ENCODE measurements at places on chromosomes 2 and 18. TPM values are rescaled to one million over a fixed set of nuclear protein-coding genes. Genes with fewer than 3 reads are reported as not detected.

DNA sequence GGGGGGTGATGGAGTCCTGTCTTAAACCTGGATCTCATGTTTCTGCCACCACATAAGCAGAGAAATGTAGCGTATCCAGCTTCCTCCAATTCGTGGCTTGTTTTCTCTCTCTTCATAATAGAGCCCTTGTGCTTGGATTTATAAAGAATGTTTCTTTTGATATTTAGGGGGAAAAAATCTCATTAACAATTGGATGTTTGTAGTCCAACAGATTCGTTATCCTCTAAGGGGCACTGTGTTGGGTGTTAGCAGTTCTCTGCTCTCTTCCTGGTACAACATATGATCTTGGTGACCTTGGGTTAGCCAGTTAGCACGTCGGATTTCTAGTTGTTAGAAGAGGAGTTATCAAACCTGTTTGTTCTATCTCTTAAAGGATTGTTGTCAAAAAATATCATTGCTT lies 127.8 kb downstream of the FMNL2 start:
- no peak for DNase-seq

DNA sequence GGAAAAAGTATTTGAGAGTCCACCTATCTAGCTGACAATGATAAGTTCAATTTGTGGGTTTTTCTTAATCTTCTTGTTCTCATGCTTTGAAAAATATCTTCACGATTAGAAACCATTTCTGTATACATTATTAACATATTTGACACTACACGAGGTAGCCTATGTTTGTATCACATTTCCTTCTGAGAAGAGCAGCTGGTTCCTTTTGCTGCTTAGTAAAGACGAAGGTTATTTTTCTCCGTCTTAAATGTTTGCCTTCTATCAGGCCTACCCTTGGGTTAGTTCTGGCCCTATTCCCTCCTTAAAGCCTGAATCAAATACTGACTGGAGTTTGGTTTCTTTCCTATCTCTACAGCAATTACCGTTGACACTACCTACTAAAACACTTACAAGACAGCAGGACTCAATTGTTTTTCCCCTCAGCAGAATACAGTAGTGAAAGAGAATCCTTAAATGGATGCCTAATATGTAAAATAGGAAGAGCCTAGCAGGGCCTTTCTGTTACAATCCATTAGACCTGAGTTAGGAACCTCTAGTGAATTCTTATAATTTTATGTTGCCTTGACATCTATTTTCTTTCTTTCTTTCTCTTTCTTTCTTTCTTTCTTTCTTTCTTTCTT lies 790.4 kb downstream of the EPHA4 start:
- DNase-seq, result no peak

DNA sequence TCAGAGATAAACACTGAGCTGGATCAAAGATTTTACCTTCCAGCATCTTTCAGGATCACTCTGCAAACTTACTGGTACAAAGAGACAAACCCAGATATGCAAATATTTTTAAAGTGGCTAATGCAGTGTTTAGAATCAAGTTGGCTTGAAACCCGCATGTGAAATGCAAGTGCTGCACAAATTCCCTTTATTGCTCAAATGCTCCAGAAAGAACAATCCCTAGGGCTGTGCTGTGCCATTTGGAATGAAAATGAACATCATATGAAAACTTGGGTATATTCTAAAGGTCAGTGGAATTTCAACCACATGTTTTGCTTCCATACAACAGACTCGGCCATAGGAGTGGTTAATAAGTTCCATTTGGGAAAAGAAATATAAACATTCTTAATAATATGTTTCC lies 139.1 kb downstream of the VWC2L start:
- no peak for DNase-seq

- DNase-seq, result no peak
Measured at GRCh38 chr18:41513438-41513837, 441.6 kb upstream of the PIK3C3 start.

- no peak for DNase-seq
Measured at GRCh38 chr2:241020629-241021190, 22.3 kb downstream of the SNED1 start.

- no peak for DNase-seq
Measured at GRCh38 chr18:49656073-49656692, 94.3 kb downstream of the LIPG start.

DNA sequence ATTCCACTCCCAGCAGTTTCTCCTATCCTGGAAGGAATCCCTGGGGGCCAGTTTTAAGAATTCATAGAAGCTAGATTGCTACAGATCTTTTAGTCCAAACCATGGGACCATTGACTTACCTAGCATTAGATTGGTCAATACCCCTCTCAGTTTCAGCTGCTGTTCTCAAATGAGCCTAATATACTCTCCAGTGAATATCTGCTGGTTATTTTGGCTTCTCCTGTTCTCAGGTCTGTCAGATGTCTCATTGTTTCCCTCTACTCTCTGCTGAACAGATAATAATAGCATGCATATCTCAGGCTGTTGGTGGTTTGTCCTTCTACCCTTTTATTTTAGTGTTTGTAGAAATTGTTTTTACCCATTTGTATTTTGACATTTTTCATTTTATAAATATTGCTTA lies 99.5 kb downstream of the FHOD3 start:
- no peak for DNase-seq

- DNase-seq, result no peak
Measured at GRCh38 chr2:156896294-156896693, 361.2 kb upstream of the GALNT5 start.

DNA sequence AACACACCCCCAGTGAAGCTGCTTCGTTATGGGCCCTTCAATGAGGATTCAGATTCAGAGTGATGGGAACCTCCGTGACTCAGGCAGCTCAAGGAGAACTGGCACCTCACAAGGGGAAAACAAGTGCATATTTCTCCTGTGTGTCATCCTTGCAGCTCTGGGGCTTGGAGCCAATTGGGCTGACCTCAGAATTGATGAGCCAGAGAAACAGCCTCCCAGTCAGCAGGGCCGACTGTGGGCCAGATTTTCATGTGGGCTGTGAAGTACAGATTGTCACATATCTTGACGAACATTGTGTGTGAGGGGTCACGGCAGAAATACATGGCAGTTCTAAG lies 189.6 kb upstream of the SP5 start:
- DNase-seq, result no peak

DNA sequence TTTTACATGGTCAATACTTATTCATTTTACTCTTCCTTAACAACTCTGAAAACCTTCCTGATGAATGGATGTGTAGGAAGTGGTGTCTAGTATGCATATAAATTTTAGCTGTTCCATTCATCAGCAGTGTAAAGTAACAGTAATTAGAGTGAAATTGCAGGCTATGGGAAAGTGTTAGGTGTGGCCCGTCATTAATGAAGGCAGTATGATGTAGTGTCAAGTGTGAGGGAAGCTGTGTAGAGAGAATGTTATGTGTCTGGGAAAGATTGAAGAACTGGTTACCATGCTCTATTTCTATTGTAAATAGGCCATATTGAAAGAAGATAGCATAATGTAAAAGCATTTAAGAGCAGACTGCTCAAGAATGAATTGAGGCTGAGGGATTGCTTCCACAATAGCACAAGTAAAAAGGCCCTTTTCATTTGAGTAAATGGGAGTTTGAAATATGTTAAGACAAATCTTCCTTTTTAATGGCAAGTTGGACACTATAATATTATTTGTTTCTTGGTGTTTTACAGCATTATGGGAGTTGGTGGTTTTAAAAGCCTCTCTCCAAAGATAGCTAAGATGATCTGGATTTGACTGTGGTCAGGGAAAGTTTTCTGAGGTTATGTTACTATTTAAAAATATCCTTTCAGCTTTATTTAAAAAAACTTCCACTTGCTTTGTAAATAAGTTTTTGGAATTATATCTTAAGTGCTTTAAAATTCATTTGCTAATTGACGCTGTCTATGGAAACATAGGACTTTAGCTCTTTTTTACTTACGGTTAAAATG lies 401.0 kb upstream of the ZEB2 start:
- DNase-seq, result no peak

DNA sequence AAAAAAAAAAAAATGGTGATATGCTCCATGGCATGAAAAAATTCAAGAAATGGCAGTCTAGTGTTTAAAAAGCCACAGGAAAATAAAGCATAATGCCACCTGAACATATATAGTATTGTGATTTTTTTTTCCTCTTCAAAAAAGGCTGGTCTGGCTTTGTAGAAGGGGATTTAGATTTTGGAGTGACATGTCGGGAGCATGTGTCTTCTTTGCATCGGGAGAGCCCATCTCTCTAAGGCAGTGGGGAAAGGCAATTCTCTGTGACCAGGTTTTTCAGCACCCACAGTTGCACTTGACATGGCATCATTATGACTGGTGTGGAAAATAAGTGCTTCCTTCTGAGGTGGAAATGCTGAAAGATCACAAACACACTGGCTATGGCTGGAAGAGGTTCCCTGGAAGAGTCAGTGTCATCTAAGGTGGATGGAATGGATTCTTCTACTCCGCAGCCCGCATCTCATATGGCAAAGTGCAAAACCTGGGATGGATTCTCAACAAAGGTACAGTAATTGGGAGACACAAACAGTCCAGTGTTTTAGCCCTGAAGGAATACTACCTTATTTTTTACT lies 172.5 kb downstream of the AGAP1 start:
- DNase-seq, result no peak

DNA sequence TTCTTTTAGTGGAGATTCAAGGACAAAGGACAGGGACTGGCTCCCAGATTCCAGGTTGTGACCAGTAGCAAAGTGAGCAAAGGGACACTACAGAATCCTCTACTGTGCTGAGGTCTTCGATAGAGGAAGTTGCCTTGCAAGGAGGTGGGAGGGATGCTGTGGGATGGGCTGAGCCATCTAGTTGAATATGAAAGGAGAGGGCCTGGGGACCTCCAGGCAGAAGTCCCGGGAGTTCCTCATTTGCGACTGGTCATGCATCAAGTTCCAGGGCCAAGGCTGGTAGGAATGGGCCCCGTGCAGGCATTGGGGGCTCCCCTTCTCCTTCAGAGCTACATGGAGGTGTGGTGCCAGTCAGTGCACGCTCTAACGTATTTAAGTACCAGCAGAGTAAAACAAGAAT lies 12.6 kb upstream of the PROM2 start:
- no peak for DNase-seq

DNA sequence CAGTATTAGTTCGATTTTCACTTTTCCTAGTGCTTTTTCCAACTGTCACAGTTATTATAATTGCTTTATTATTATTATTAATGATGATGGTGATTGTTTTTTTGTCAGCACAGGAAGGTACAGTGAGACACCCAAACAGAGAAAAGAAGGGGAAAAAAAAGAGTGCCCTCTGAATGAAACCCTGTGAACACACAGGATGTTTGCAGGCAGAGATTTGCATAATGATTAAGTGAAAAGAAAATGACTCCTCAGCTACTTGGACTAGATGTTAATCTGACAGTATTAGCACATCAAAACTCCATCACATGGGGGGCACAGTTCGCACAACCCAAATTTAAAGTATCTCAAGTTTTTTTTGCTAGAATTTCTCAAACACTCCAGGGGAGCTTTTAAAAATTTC lies 32.9 kb downstream of the ADD2 start:
- no peak for DNase-seq

- DNase-seq, result no peak
Measured at GRCh38 chr2:179898873-179899272, 37.5 kb upstream of the ZNF385B start.

GRCh38 chr2:207162316-207162715 lies 3.4 kb downstream of the KLF7 start:
- no peak for DNase-seq

DNA sequence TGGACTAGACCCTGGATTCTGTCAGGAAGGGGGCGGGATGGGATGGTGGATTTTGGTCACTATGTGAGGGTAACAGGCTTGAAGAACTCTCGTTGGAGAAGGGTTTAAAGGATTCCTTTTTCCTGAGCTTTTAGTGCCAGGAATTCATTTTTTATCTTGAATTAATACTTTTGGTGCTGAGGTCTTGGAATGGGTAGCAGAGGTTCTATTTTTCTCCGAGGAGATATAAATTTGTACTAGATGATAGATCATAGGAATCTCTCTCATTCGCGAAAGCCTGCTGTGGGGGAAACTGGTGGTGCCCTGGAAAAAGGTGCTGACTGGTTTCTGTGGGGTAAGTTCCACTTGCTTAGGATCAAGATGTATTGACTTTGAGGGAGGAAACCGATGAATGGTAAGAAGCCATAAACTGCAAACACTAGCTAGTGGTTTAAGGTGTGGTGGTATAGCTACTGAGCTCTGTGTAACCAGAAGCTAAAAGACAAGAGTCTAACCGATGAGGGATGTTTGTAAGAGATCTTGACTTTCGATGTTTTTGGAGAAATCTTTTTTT lies 706 bp downstream of the AGPS start:
- DNase-seq, result no peak

DNA sequence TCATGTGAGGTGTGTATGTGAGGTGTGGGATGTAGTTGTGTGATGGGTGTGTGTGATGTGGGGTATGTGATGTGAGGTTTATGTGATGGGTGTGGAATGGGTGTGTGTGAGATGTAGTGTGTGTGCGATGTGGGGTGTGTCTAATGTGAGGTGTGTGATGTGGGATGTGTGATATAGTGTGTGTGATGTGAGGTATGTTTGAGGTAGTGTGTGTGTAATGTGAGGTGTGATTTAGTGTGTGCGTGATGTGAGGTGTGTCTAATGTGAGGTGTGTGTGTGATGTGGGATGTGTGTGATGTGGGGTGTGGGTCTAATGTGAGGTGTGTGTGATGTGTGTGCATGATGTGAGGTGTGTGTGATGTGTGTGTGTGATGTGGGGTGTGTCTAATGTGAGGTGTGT lies 55.3 kb downstream of the TWIST2 start:
- no peak for DNase-seq

GRCh38 chr2:165013944-165014619 lies 58.8 kb upstream of the SLC38A11 start:
- no peak for DNase-seq

DNA sequence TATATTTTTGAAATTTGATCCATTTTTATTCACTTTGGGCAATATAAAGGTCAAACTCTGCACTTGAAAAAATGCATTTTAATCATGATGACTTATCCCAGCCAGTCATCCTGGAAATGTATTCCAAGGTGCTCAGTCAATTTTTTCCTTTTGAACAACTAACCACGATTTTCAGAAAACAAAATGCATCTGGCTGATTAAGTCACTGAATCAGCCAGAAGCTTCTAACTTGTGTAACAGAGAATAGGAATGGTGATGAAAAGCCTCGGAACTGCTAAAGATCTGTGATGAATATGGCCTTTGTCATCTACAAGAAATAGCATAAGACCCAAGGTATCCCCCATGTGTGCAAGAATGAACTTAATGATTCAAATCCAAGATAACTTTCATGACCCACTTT lies 572.7 kb downstream of the EPHA4 start:
- no peak for DNase-seq

GRCh38 chr2:47002480-47003381 lies 87.1 kb upstream of the MCFD2 start:
- no peak for DNase-seq

Gene CAVIN2
- total RNA-seq, result 12.4 TPM

Gene DOK6
- total RNA-seq, result not detected

Gene NEU2
- total RNA-seq, result not detected

Gene BOK
- 53.4 TPM for total RNA-seq

Gene DPYSL5
- total RNA-seq, result not detected
